Activated CD4-positive, alpha-beta T cell treated with anti-CD3 and anti-CD28 coated beads, Interleukin-2, amount 50 U/mL, for 4 hours (primary cell): ENCODE measurements at places on chromosomes 3 and 15.

GRCh38 chr3:45765266-45765851 lies 31.0 kb downstream of the SLC6A20 start:
- DNase-seq, result no peak

GRCh38 chr3:172298247-172298646 lies 150.0 kb downstream of the GHSR start:
- DNase-seq, result no peak

- no peak for DNase-seq
Measured at GRCh38 chr3:187646906-187647660, 23.1 kb downstream of the SST start.

DNA sequence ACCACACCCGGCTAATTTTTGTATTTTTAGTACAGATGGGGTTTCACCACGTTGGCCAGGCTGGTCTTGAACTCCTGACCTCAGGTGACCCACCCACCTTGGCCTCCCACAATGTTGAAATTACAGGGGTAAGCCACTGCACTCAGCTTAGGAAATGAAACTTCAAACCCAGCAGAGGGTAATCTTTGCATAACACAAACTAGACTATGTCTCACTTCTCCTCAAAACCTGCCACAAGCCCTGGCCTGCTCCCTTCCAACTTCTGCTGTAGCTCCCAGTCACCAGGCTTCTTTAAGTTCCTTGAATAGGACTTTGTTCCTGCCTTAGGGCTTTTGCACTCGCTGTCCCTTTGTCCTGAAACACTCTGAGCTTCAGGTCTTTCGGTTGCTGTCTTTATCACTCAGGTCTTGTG lies 39.2 kb upstream of the SEMA4B start:
- no peak for DNase-seq

DNA sequence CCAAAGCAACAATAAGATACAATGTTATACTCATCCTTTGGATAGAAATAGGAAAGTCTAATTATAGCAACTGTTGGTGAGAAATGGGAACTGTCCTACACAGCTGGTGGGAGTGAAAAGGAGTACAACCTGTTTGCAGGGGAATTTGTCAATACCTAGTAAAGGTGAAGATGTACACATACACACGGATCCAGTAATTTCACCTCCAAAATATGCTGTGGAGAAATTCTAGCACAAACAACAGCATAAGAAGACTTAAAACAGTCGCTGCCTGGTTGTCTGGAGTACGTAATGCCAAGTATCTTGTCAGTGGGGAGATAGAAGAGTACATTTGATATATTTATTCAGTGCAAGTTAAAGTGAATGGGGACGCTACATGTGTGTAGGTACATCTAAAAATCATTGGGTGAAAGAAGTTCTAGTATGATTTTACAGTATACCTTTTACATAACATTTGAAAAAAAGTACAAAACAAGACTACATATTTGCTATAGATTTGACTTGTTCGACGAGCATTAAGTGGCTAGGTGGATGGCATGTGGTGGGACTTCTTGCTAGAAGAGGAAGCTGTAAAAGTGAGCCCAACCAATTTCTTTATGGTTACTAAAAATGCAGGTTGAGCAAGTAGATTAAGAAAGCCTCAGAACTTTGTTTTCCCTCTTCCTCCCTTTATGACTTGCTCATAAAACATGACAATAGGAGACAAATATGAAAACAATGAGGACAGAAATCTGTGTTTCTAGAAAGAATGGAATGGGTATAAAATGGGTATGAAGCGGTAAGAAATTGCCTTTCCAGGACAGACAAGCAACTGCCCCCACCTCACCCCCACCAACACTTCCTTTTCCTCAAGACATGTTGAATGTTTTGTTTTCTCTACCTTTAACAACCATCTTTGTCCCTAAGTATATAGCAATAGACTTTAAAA lies 50.2 kb upstream of the CCR4 start:
- no peak for DNase-seq

DNA sequence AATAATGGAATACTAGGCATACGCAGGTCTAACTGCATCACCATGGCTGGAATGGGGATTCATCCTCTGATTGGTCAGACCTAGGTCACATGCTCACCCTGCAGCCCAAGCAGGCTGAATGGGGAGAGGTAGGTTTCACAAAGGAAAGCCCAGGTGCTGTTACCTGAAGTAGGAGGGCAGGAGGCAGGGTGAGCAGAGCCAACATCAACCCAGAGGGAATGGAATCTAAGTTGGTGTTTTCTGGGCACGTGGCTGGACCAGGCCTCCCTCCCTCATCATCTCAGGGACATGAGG lies 6.7 kb upstream of the H1-8 start:
- no peak for DNase-seq
